ENCODE measurements at places on chromosomes 4 and X.

DNA sequence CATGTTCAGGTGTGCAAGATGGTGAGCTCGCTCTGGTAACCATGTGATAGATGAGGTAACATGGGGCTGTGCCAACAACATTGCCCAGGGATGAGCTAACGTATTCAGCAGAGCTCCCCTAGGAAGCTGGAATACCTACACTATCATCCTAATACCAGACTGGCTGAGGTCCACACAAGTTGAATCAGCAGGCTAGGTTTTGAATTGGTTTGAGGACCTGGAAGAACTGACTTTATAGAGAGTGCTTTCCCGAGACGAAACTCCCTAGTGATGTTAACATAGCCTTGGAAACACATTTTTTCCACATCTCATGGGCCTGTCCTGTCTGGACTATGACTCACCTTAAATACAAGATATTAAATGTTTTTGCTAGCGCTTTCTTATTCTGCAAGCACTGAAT is 56.7 kb downstream of the IGFBP7 start:
- peak; percentile 97 for DNase-seq

DNA sequence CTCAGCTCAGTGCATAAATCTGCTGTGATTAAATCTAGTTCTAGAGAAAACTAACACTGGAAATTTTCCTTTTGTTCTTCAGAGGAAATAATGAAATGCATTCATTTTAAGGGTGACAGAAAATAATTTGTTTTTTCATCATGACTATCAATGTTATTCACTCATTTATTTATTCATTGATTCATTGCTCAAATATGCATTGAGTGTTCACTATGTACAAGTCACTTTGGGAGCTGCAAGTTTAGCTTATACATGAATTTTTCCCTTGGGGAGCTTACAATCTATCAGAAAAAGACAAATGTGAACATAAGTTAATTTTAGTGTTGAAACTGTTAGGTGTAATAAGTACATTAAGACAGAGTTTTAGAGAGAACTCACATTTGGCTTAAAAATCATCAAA is 897.8 kb downstream of the CENPC start:
- peak; percentile 8 for DNase-seq

- DNase-seq, result no peak
Observed at GRCh38 chrX:71365356-71365874, 742 bp upstream of the TAF1 start.

GRCh38 chr4:89674876-89675459 is 162.0 kb downstream of the SNCA start:
- no peak for DNase-seq

GRCh38 chr4:14646831-14647230 is 355.4 kb upstream of the CPEB2 start:
- peak; percentile 15 for DNase-seq

DNA sequence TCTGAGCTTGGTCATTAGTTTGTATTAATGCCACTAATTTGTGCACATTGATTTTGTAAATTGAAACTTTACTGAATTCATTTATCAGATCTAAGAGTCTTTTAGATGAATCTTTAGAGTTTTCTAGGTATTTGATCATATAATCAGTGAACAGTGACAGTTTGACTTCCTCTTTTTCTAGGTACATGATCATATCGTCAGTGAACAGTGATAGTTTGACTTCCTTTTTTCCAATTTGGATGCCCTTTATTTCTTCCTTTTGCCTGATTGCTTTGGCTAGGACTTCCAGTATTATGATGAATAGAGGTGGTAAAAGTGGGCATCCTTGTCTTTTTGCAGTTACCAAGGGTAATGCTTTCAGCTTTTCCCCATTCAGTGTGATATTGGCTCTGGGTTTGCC is 421.4 kb upstream of the CPXCR1 start:
- no peak for DNase-seq

DNA sequence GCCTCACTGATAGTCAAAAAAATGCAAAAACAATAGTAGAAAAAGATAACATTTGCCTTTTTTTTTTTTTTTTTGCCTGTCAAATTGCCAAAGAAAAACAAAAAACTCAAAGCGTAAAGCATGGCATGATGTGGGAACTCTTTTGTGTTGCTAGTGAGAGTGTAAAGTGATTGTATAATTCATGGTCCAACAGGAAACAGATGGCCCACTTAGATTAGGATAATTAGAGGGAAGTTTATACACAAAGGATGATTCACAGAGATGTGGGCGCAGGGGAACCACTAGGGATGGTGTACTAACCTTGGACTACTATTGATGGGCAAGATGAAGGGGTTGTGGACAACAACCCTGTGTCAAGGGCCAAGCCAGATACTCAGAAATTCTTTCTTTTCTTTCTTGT is 16.4 kb downstream of the MCUB start:
- no peak for DNase-seq

DNA sequence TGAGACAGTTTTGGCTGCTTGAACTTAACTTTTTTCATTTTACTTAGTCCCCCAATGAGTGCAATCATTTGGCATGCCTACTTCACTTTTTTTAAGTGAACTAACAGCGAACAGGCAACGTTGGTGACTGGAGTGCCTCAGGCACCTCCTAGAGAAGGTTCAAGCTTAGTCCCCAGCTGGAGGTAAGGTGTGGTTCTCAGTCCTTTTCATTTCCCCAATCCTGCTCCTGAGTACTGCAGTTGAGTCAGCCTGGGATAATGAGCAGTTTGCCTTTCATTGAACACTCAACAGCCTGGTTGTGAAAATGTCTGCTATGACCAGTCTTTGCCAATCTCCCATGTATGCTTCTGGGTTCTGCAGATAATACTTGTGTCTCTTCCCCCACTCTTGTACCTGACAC is 109.5 kb downstream of the CDKL5 start:
- DNase-seq, result peak; percentile 75

- no peak for DNase-seq
Observed at GRCh38 chrX:38249965-38250364, 29.3 kb upstream of the SRPX start.

DNA sequence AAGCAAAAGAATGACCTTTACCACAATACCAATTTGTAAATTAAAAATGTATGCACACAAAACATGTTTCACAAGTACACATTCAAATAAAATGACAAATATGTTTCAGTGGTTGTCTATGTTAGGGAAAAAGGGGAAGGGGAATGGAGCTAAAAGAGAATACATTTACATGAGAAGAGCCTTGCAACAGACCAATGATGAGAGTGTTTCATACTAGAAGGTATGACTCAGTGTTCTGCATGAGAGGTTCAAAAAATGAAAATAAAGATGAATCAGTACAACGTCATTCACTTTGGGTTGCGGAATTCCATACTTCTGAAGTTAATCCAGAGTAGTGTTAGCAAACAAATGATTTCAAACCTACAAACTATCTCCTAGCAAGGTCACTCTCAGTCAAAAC is 51.7 kb downstream of the RPGR start:
- peak; percentile 85 for DNase-seq

DNA sequence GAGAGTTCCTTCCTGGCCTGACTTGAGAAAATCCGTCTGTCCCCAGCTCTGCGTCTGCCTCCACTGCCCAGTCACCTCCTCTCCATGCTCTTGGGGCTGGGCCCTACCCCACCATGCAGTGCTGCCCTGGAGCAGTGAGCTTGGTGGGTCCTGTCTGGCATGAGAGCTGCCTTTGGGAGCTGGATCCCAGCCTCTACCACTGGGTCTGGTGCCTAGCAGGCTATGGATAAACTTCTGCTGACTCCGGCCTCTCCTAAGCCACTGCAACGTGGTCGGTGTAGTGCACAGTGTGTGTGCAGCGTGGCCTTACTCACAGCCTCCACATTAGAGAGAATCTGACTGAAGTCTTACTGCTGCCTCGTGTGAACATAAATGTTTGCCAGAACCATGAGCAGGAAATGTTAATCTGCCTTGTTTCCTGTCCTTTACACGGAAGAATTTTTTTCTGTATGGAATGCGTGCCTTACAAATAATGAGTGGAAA is 47.6 kb downstream of the HTT start:
- no peak for DNase-seq

- DNase-seq, result no peak
Observed at GRCh38 chr4:167221084-167221483, 13.2 kb downstream of the SPOCK3 start.

GRCh38 chrX:13082206-13083065 is 38.0 kb upstream of the FAM9C start:
- no peak for DNase-seq

- peak; percentile 72 for DNase-seq
Observed at GRCh38 chrX:154457491-154458115, 478 bp upstream of the PLXNA3 start.

GRCh38 chrX:134692990-134693389 is 34.7 kb upstream of the PLAC1 start:
- peak; percentile 81 for DNase-seq

DNA sequence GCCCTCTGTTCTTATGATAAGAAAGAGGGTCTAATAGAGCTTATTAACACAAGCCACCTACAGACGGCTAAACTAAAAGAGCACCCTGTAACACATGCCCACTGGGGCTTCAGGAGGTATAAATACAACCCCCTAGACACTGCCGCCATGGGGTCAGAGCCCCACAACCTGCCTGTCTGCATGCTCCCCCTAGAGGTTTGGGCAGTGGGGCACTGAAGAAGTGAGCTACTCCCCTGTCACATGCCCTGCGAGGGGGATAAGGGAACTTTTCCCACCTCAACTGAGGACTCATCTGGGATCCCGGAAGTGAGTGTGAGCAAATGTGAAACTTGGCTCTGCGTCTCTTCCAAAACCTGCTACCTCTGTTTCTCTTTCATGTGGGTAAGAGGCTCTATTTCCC is 334.5 kb downstream of the ADAM29 start:
- DNase-seq, result no peak

GRCh38 chr4:41750626-41751448 is 2.3 kb upstream of the PHOX2B start:
- no peak for DNase-seq

GRCh38 chr4:139453041-139453370 is 915 bp upstream of the RAB33B start:
- peak; percentile 83 for DNase-seq

DNA sequence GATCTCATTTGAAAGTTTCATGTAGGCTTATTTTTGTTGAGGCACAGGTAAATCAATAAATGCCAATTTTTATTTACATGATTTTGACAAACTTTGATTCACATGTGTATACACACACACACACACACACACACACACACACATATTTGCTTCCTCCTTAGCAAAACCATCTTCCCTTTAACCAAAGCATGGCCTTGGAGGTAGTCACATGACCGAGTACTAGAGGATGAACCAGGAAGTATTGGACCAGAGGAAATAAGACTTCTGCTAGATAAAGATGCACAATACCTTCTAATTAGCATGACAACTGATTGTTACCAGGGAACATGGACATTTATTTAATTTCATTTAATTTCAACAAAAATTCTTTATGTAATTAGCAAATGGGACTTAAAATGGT is 23.4 kb upstream of the CFAP299 start:
- DNase-seq, result no peak

DNA sequence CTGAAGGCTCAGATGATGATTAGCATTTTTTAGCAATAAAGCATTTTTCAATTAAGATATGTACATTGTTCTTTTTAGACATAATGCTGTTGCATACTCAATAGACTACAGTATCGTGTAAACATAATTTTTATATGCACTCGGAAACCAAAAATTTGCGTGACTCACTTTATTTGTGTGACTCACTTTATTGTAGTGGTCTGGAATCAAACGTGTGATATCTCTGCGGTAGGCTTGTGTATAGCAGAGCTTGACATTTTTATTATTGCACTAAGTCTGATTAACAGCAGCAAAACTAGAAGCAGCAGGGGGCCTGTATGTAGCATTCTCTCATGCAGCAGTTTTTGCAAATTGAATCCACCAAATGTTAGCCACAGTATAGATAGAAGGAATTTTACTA is 119.1 kb upstream of the PRDX4 start:
- DNase-seq, result no peak

GRCh38 chr4:7768736-7769135 is 170.9 kb downstream of the AFAP1 start:
- no peak for DNase-seq

DNA sequence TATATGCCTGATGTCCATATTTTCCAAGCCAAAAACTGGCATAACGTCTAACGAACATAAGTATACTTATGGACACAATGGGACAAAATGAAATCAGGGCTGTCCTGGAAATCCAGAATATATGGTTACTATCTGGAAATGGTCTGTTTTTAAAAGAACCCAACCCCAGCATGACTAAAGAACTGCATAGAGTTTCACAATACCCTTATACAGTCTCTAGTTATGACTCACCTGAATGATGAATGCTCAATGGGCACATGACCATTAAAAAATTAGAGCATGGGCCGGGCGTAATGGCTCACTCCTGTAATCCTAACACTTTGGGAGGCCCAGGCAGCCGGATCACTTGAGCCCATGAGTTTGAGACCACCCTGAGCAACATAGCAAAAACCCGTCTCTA is 31.8 kb downstream of the AMMECR1 start:
- DNase-seq, result peak; percentile 85

DNA sequence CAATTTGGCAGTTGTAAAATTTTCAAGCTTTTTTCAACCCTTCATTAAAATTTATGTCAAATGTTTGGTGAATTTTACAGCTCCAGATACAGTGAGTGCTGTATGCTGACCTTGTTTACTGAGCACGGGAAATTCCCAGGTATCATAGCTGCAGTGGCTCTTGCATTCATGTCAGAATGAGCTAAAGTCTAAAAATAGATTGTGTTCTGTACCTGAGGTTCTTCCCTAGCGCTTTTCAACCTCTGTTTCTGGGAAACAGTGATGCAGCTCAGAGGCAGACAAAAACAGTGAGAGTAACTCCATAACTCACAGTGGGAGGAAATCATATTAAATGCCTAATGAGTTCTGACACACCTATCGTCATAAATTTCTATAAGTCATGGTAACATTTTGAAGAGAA is 393.8 kb upstream of the GNPDA2 start:
- DNase-seq, result peak; percentile 10

- DNase-seq, result no peak
Observed at GRCh38 chrX:79412166-79412565, 45.0 kb upstream of the ITM2A start.

DNA sequence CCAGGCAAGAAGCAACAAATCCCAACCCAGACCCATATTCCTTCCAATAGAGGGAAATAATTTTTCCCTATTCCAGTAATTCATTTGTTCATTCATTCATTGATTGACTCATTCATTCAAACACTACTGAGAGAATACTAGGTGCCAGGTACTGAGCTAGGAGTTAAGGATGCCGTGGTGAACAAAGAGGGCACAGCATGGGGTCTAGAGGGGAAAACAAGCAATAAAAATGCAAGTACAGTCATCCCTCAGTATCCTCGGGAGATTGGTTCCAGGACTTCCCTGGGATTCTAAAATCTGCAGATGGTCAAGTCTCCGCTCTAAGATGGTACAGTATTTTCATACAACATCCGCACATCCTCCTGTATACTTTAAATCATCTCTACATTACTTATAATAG is 18.7 kb downstream of the RASGEF1B start:
- DNase-seq, result no peak

- peak; percentile 29 for DNase-seq
Observed at GRCh38 chrX:136750364-136750763, 30.4 kb downstream of the ARHGEF6 start.

DNA sequence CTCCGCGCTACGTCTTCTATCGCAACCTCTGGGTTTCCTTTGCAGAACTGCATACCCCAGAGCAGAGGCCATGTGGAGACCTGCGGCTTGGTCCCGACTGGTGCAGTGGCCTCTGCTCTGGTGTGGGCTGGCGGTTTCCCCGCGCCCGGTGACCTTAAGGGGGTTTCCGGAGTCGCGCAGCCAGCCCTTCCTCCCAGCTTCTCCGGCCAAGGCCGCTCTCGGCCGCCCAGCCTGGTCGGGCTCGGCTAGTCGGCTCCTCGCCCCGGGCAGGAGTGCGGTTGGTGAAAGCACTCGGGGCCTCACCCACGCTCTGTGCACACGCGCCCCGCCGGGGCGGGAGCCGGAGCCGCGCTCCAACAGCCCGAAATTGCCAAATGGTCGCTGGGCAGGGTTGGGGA is 84.9 kb downstream of the BCOR start:
- DNase-seq, result no peak
